Foreskin keratinocyte (primary cell): ENCODE measurements at places on chromosomes 6 and 20. TPM values are rescaled to one million over a fixed set of nuclear protein-coding genes. Genes with fewer than 3 reads are reported as not detected.

DNA sequence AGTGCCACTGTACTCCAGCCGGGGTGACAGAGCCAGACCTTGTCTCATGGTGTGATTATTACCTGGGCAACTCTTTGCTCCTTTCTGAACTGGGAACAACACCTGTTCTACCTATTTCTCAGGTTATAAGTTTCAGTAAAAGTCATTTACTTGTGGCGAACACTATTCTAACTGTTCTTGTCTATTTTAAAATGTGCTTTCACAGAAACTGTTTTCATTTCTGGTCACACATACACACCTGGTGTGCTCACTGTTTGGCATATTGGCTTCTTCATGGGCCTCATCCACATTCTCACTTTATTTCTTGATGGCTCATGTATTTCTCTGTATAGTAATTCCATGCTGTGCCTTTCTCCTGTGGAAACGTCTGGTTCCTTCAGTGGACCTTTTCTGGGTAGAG lies 30.5 kb upstream of the XRN2 start:
- no peak for DNase-seq

- DNase-seq: no peak
These were observed 11.5 kb downstream of the RNF146 start for GRCh38 chr6:127277878-127278843.

PDYN gene
- not detected in 2 replicates for total RNA-seq

ZBTB46 gene
- 0.20 and 0.21 TPM in 2 replicates for total RNA-seq

METTL24 gene
- total RNA-seq: not detected in 2 replicates

GRCh38 chr6:155084431-155085123 lies 89.5 kb downstream of the TIAM2 start:
- DNase-seq: no peak

RHAG gene
- total RNA-seq: not detected in 2 replicates

- DNase-seq: no peak
These were observed 47.3 kb downstream of the EPB41L2 start for GRCh38 chr6:131015630-131016263.

- DNase-seq: peak; percentile 85
These were observed 80.5 kb downstream of the SNX5 start for GRCh38 chr20:17888044-17888443.

- no peak for DNase-seq
These were observed 75.9 kb downstream of the RTN4IP1 start for GRCh38 chr6:106553440-106553839.

PNPLA1 gene
- total RNA-seq: not detected in 2 replicates

SEL1L2 gene
- not detected in 2 replicates for total RNA-seq

DNA sequence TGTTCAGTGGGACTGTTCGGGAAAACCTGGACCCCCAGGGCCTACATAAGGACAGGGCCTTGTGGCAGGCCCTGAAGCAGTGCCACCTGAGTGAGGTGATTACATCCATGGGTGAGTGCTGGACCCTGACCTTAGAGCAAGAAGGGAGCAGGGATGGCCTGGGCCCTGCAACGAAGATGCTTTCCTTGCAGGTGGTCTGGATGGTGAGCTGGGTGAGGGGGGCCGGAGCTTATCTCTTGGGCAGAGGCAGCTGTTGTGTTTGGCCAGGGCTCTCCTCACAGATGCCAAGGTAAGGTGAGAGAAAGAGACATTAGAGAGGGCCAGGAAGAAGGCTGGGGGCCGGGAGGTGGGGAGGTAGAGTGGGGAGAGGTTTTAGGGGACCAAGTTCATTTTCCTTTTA lies 6.4 kb downstream of the DLK2 start:
- DNase-seq: no peak

DNA sequence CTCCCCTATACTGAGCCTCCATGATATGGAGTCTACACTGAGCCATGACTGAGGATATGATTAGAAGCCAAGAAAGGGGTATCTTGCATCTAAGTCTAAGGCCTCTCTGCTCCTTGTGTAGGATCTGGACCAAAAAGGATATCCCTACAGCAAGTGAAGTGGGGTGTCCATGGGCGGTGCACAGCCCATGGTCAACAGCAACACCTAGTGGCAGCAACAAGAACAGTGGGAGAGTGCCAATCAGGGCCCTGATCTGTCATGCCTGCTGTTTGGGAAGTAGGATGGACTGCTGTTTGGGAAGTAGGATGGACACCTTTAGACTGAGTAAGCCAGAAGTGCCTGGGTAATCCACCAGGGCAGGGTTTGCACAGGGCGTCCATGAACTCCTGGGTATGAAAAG lies 22.4 kb downstream of the PTGIS start:
- DNase-seq: no peak

- no peak for DNase-seq
These were observed 26.3 kb downstream of the HECA start for GRCh38 chr6:139161169-139161568.

CCR6 gene
- total RNA-seq: not detected in 2 replicates

- no peak for DNase-seq
These were observed 527.1 kb downstream of the QKI start for GRCh38 chr6:163941624-163941976.

GRCh38 chr20:44068316-44069201 lies 118.4 kb downstream of the JPH2 start:
- no peak for DNase-seq

DNA sequence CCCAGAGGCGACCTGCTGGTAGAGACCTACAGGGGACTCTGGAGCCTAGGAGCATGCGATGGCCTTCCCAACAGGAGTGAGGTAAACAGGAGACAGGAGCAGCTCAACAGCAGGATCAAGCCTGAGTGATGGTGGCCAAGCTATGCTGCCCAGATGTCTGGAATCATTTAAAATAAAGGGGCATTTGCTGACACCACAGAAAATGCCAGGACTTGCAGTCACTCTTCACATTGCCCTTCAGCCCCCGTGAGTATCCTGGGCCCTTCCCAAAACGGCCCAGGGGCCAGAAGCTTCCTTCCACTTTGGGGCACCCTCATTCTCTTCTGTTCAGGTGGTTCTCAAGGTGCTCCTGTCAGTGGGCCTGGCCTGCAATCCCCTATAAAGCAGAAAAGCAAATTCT lies 23.2 kb downstream of the INSM1 start:
- no peak for DNase-seq

ADTRP gene
- total RNA-seq: 3.1 and 5.5 TPM in 2 replicates

UBE3D gene
- 5.3 TPM in 2 replicates for total RNA-seq

- DNase-seq: no peak
These were observed 29.2 kb downstream of the SLC22A23 start for GRCh38 chr6:3427687-3428085.

HMGCLL1 gene
- total RNA-seq: not detected in 2 replicates

GRCh38 chr20:10453241-10453640 lies 18.1 kb downstream of the SLX4IP start:
- no peak for DNase-seq

MUC21 gene
- total RNA-seq: not detected in 2 replicates

GRCh38 chr6:34055223-34055933 lies 90.5 kb downstream of the GRM4 start:
- DNase-seq: no peak

GRCh38 chr20:64203037-64203777 lies 39.0 kb downstream of the MYT1 start:
- DNase-seq: no peak

MICA gene
- total RNA-seq: 28.3 and 55.9 TPM in 2 replicates

GRCh38 chr20:3998998-3999397 lies 16.4 kb downstream of the RNF24 start:
- no peak for DNase-seq

CLPSL1 gene
- not detected in 2 replicates for total RNA-seq

- no peak for DNase-seq
These were observed 76.1 kb downstream of the TBX18 start for GRCh38 chr6:84688141-84688873.
